Vagina (tissue), 2 donors: ENCODE measurements at places on chromosomes 4 and X.

GRCh38 chr4:14695095-14695845, 307.0 kb upstream of the CPEB2 start:
- no peak for DNase-seq

DNA sequence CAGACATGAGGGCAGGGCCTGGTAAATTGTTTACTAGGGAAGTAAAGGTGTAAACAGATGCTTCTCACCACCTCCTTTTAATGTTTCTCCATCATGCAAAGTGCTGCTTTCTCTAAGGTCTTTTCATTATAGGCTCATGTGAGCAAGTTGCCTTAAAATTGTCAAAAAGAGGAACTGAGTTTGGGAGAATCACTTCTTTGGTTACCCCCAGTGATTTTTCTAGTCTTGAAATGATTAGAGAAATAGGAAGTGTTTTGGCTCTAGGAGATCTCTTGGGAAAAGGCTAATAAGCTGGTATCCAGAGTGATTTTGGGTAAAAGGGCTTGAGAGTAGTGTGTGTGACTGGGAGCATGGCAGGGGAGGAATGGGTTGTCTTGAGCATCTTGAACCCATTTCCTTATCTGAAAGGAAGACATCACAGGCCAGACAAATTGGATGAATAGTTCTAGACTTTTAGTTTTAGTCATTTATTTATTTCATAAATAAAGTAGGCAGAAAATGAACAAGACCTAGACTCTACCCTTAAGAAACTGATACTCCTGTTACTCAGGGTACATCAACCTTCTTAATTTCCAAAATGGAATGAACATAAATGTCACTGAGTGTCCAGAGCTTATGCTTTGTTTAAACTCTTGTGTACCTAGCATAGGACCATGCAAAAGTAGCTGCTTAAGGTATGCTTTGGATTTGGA, 14.2 kb downstream of the GRPR start:
- no peak for DNase-seq

- DNase-seq = no peak
These were observed 161.0 kb upstream of the GATB start for GRCh38 chr4:151921811-151922210.

DNA sequence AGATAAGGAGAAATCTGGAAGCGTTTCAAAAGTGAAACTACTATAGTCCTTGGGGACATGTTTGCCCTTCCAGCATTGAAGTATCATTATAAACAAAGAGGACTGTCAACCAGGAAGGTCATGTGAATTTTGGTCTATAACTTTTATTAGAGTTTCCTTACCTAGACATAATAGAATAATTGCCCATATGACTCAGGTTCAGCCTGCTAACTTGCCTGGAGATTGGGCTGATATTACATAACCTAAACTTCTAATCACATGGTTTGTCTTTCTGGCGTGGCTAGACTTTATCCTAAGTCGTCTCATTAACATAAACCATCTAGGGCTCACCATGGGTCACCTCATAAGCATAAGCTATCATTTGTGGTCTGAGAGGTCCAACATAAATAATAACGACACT, 775.9 kb downstream of the CENPC start:
- no peak for DNase-seq

- no peak for DNase-seq
These were observed 41.6 kb downstream of the TIGD2 start for GRCh38 chr4:89152972-89153371.

DNA sequence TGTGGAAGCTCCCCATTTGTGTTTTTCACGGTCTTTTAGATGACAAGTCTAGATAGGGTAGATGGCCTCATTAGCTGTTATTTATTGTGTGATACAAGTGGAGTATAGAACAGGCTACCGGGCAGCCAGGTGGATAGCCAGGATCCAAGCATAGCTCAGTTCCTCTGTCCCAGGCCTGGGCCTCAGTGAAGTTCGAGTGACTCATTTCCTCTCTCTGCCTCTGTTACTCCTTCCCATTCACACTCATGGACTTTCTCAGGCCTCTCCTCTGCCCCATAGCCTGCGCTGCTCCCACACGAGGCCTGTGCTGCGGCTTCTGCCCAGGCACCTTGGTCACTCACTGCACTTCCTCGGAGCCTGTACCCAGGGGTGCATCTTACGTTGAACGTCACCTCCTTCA, 54.5 kb downstream of the TENM3 start:
- no peak for DNase-seq
